ENCODE measurements at places on chromosomes 2 and 18.

GRCh38 chr2:69827796-69828540 is 1.5 kb upstream of the GMCL1 start:
- no peak for DNase-seq

DNA sequence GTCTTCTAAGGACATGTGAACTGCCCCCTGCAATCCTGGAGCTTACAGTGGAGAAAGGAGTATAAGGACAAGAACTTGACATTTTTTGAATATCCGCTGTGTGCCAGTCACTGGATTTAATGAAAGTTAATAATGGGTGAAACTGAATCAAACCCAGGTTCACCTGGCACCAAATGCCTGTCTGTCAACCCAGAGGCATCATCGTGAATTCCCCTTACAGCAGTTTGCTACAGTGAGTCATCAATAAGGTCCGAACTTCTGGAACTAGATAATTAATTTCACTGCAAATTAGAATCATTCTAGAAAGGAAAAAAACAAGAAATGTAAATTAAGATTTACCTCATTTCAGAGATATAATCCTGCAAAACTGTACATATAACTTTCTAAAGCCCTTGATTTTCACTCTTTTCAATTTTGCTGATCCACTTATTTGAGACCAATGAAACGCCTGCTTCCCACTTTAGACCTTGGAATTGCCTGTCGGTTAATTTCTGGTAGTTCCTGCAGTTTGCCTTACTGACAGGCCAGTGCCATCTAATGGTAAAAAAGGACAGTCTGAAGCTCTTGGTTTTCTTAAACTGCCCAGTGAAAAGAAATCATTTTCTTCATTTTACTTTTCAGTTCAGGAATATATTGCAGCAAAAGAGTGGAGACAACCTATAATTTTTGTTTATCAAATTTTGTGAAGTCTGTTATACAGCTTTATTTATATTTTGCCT is 8.2 kb downstream of the DSG2 start:
- DNase-seq = no peak

DNA sequence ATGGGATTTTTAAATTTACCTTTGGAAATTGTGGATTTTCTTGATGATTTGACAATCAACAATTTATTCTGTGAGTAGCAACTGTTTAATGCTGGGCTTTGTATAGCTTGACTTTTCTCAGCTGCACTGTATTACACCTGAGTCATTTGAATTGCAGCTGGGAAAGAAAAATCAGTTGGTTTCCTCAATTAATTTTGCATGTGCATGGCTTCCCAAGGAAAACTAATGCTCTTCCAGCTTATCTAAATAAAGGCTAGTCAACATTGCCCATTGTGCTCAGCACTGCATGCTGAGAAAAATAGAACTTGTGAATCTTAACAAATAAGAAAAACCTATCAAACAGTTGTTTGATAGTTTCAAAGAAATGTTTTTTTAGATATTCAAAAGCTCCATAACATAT is 268.3 kb upstream of the CDH20 start:
- no peak for DNase-seq

GRCh38 chr18:14086458-14087231 is 45.6 kb downstream of the ZNF519 start:
- peak; percentile 38 for DNase-seq

- no peak for DNase-seq
Measured at GRCh38 chr2:241680044-241680443, 6.6 kb downstream of the DTYMK start.

DNA sequence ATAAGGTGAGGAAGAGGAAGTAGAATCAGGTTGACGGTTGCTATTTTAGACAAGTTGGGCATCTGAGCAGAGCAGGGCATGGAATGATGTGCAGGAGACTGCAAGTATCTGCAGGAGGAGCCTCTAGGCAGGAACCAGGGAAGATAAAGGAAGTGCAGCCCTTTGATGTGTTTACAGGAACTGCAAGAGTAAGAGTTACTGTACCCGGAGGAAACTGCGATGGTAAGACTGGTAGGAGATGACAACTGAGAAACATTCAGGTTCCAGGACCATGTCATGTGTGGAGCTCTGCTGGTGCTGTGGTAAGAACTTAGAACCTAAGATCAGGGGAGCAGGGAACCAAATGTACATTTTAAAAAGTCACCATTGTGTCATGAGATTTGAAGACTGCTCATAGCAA is 134.3 kb upstream of the STON1 start:
- DNase-seq = no peak

DNA sequence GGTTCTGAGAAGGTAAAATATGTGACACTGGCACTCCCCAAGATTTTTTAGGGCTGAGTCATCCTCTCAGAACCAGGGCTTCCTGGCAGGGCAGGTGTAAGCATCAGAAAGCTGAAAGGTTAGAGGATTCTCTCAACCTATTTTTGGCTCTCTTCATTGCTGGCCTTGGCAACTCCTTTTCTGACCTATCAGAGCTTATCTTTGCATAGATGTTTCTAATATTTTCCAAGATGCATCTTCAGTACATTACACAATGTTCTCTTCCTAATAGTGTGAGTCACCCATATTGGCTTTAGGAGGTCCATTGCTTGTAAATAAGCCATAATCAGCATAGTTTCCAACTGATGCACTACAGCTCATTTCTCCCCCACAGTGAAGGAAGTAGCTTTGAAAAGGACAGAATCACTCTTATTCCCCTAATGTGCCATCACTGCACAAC is 2008.4 kb upstream of the PIK3C3 start:
- DNase-seq = no peak

DNA sequence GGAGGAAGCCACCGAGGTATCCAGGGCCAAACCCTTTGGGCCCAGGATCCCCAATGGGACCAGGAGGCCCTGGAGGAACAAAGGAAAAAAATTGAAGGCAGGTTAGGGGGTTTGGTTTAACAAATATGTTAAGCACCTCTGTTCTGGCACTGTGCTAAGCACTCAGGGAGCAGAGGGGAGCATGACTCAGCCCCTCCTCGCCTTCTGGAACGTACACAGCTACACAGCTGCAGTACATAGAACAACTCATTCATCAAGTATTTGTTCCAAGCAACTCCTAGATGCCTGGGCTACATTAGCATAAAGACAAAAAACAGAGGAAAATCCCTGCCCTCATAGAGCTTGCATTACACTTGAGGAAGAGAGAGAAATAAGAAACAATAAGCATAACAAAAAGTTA is 153.6 kb downstream of the COL4A4 start:
- no peak for DNase-seq

- peak; percentile 42 for DNase-seq
Measured at GRCh38 chr2:79219383-79219988, 59.9 kb upstream of the REG3A start.

GRCh38 chr2:127536707-127537541 is 1.4 kb downstream of the MYO7B start:
- DNase-seq = no peak

DNA sequence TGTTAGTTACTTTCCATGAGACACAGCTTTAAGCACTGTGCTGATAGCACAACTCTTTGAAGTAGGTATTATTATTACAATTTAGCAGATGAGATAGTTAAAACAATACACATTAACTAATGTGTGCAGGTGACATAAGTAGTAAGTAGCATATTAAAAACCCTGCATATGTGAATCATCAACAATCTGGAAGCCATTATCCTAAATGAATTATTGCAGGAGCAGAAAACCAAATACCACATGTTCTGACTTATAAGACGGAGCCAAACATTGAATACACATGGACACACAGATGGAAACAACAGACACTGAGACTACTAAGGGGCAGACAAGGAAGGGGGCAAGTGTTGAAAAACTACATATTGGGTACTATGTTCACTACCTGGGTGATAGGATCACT is 300.3 kb upstream of the GULP1 start:
- DNase-seq = no peak

DNA sequence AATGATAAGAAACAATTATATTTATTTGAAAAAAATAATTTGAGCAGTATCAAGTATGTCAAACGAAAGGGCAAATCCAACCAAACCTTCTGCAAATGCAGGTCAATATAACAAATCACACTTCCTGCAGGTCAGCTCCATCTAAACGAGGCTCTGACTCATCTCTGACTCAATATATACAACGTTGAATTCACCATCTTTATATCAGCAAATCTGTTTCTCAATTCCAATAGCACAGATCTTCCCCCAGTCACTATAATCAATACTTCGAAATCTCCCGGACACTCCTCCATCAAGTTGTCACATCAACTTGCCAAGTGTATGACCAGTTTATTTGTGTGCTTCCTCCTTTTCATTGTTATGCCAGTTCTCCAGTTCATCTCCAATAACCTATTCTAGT is 388.9 kb downstream of the ZEB2 start:
- no peak for DNase-seq
